ENCODE measurements at places on chromosomes 12 and 14.

GRCh38 chr14:54976316-54976715, 50.6 kb downstream of the WDHD1 start:
- DNase-seq, result peak; percentile 70

DNA sequence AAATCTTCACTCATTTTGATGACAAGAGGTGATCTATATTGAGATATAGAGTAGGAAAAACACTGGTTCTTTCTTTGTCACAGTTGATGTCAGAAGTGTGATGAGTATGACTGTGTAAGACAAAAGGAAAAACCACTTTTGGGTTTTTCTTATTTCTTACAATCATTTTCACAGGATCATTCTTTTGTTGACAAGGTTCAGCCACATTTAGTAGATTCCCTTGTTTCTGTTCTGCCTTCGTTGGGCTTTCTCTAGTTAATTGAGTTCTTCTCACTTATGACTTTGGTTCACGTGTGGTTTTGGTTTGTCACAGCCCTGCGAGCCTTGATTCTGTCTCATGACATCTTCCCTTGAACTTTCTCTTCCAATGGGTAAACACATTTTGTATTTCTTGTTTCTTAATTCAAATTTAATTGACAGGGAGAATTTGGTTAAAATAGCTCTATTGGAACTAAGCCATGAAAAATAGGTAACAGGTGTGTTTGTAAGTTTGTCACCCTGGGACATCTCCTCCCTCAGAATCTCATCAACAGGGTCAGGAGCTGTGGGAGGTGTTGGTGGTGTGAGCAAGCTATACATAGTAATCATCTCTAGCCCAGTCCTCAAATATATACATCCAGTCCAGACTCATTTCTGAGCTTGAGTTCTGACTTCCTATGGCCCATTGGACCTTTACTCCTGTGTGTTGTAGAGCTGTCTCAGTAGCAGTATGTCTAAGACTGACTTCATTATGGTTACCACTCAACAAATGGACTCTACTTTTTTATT, 255.3 kb downstream of the BMP4 start:
- DNase-seq, result no peak

DNA sequence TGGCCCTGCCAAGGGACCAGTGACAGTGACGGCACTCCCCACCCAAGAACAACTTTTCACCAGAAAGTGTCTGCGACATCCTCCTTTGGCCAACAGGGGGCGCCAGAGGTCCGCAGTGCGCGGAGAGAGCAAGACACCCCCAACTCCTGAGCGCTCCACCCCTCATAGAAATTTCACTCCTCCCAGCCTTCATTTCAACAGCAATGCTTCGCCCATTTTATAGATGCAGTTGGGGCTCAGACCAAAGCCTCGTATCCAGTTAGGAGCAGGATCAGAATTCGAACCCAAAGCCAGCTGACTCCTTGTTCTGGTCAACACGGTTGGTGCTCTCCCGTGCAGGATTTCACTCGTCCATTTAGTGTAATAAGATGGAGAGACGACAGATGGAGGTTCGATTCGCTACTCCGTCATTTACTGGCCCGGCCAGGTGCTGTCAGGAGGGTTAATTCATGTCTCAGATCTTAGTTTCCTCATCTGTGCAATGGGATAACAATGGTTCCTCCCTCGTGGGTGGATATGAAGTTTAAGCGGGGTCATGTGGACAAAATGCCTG, 2.4 kb upstream of the POP5 start:
- peak; percentile 67 for DNase-seq

DNA sequence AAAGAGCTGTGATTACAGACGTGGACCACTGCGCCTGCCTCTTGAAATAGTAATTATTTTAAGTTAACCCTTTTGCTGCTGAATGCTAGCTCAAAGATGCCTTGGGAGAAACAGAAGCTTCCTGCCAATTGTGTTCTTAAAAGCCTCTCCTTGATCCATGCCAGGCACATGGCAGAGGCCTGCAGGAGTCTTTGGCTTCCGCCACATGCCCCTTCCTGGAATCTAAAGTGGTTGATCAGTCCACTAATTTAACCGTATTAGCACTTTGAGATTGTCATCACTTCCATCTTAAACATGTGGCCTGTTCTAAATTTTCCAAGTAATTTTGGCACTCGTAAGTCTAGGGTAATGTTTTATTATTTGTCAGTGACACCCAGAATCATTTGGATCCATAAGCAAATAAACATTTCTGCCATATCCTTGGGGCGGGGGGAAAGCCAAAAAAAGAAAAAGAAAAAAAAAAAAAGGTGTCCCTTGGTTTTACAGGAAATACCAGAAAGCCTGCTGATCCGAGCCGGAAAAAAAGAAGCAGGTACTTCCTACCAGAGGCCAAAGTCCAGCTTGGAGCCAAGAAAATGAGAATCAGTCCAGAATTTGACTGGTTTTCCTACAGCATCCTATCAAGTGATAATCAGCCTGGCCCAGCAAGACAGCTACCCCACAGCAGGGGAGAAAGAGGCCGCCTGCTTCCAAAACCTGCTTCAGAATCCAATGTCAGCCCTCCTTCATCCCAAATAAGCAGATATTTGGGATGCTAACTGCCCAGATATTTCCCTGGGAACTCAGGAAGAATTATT, 104.8 kb downstream of the KCNK10 start:
- DNase-seq, result no peak

DNA sequence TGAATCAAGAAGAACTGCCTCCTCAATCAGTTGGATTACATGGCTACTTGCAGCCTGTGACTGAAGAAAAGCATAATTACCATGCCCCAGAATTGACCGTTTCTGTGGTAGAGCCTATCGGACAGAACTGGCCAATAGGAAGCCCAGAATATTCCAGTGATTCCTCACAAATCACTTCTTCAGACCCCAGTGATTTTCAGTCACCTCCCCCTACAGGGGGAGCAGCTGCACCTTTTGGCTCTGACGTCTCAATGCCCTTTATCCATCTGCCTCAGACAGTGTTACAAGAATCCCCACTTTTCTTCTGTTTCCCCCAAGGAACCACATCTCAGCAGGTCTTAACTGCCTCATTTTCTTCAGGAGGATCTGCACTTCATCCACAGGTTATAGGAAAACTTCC, 80.8 kb downstream of the RAD52 start:
- no peak for DNase-seq

Measured in endothelial cell of umbilical vein (primary cell).